ENCODE measurements at places on chromosomes 12 and 14. TPM values are rescaled to one million over a fixed set of nuclear protein-coding genes. Genes with fewer than 3 reads are reported as not detected.

DNA sequence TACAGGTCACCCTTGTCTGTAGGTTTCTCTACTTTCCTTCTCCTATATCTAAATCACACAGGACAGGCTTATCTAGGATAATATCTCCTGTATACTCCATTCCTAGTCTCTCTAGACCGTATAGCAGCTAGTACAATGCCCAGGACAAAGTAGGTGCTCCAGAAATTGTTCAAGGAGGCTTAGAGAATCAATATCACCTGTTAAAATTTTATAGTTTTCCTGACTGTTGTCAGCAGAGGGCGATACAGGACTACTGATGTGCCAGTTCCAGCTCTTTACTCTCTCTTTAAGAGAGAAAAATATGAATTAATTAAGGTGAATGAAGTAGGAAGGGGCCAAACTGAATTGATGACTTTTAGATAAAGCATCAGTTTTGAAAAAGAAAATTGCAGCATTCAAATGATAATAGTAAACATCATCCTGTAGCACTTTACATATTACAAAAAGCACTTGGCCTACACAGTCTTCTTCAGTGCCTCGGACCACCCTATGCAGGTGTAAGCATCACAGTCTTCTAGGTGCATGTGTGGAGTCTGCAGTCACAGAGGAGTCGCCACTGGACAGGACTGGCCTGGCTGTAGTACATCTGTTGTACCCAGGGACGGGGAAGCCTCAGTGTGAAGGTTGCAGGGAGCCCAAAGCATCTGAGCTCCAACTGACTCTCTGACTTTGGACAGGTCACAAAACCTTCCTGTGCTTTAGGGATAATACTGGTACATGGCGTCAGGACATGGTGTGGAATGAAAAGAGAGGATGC is 61.9 kb upstream of the MAX start:
- H3K36me3 ChIP-seq: no peaks in the 10 kb centered on the region
- H3K27ac ChIP-seq: no peak overlapping the region
- no peak overlapping the region for H3K4me3 ChIP-seq

GRCh38 chr14:24135834-24136683 is at the start of gene PSME1:
TSS of gene PSME1 (plus strand) at chr14:24136194. CDS start at chr14:24136263, 69 bp downstream.
- peak; percentile 77 for DNase-seq
- H3K4me1 ChIP-seq: peaks cover 38% of the 10 kb centered on the region
- peaks cover 29% of the 10 kb centered on the region for H3K36me3 ChIP-seq
- H3K27ac ChIP-seq: peak within 1 kb of the TSS; percentile 78
- H3K27me3 ChIP-seq: peaks cover 8% of the 10 kb centered on the region

TMEM63C gene
- total RNA-seq: not detected

DNA sequence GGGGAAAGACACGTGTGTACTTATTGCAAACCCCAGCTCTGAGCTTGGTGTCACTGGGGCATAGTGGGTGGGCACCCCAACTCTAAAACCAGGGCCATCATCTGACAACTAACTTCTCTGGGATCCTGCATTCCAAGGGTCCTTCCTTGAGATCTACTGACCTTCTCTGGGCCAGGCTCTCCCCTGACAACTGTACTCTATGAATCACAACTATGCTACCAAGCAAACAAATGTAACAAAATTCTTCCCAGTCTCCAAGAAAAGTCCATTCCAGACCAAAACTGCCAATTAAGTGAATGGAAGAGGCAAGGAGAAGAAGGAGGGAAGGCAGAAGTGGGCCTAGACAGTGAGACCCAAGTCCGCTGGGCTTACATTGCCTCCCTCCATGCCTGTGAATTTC is 38.2 kb downstream of the VWF start:
- no peak overlapping the region for H3K4me3 ChIP-seq
- peaks cover 65% of the 10 kb centered on the region for H3K4me1 ChIP-seq
- H3K27ac ChIP-seq: no peak overlapping the region
- DNase-seq: no peak
- no peaks in the 10 kb centered on the region for H3K27me3 ChIP-seq

DNA sequence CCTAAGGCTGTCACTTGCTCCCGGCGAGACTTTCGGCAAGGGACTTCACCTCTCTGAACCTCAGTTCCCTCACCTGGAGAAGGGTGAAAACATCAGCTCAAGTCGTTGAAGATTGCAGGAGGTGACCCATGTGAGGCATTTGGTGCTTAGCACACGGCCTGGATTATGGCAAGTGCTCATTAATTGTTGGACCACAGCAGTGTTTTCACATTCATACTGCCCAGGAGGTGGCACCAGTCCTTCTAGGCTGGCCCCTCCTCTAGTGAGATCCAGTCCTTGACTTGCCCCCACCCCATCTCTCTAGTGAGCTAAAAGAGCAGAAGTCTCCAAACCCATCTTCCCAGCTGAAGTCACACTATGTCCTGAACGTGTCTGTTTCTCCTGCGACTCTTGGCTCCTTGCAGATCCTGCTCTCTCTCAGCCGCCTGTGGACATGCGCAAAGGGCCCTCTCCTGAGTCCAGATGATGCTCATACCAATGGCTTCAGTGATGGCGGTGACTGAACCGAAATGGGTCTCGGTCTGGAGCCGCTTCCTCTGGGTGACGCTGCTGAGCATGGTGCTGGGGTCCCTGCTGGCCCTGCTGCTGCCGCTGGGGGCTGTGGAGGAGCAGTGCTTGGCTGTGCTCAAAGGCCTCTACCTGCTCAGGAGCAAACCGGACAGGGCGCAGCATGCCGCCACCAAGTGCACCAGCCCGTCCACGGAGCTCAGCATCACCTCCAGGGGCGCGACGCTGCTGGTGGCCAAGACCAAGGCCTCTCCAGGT is 1.6 kb downstream of the FICD start:
- no peak for DNase-seq
- H3K27me3 ChIP-seq: peaks cover 10% of the 10 kb centered on the region
- peaks cover 31% of the 10 kb centered on the region for H3K4me1 ChIP-seq
- peaks cover 26% of the 10 kb centered on the region for H3K36me3 ChIP-seq
- H3K4me3 ChIP-seq: peak overlapping the region; percentile 88
- peak overlapping the region; percentile 51 for H3K27ac ChIP-seq

DNA sequence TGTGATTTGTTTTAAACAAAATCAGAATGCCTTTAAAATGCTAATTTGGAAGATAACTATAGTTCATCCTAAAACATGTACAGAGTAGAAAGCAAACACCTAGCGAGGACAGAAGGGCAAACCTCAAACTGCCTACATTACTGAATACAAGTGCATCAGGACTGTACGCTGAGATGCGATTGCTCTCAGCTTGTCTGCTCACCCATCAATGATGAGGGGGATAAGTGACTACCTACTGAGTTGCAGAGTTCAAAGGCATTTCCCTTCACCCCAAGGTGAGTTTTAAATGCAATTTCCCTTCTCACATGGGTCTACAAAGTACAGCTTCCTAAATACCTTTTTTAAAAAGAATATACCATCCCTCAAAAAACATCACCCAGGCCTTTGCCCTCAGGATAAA is 52.9 kb downstream of the PHLDA1 start:
- H3K36me3 ChIP-seq: no peaks in the 10 kb centered on the region
- peak overlapping the region; percentile 80 for H3K4me3 ChIP-seq
- peak overlapping the region; percentile 99 for H3K27ac ChIP-seq

- H3K4me1 ChIP-seq: peaks cover 53% of the 10 kb centered on the region
Observed at GRCh38 chr12:60168441-60168840, 572.6 kb downstream of the SLC16A7 start.

- no peak overlapping the region for H3K4me3 ChIP-seq
- H3K4me1 ChIP-seq: no peaks in the 10 kb centered on the region
- no peaks in the 10 kb centered on the region for H3K36me3 ChIP-seq
- no peak overlapping the region for H3K27ac ChIP-seq
Observed at GRCh38 chr14:76584271-76584702, 177.0 kb upstream of the VASH1 start.
